ENCODE measurements at places on chromosomes 12 and 14.

DNA sequence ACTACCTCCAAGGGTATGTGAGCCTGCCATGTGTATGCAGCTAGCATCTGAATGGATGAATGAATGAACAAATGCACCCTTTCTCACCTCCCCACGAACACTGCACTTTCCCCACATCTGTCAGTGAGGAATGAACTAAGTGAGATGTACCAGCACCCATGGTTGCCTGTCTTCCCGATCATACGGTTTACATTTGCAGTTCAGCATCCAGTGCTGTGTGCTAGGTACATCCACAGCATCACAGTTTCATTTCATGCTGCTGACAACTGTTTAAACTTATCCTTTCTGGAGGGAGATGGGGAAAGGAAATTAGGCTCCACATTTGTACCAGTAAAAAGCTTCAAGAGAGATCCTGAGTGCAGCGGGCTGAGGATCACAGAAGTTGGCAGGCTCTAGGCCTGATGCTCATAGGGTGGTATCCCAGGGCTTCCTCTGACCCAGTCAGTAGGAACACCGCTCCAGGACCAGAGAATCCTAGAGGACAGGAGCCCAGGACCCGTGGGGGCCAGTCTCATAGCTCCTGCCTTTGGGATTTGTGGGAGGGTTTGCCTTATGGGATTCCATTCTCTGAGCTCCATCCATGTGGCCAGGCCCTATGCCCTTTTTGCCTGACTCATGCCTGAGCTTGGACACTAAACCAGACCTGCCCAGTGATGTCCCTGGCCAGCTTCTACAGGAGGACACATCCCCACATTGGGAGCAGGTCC is 294.5 kb downstream of the CACNA1C start:
- no peak for DNase-seq

- no peak for DNase-seq
Measured at GRCh38 chr12:5967645-5968415, 22.8 kb upstream of the ANO2 start.

GRCh38 chr12:57459055-57459749 is 383 bp upstream of the GLI1 start:
- DNase-seq: peak; percentile 97

DNA sequence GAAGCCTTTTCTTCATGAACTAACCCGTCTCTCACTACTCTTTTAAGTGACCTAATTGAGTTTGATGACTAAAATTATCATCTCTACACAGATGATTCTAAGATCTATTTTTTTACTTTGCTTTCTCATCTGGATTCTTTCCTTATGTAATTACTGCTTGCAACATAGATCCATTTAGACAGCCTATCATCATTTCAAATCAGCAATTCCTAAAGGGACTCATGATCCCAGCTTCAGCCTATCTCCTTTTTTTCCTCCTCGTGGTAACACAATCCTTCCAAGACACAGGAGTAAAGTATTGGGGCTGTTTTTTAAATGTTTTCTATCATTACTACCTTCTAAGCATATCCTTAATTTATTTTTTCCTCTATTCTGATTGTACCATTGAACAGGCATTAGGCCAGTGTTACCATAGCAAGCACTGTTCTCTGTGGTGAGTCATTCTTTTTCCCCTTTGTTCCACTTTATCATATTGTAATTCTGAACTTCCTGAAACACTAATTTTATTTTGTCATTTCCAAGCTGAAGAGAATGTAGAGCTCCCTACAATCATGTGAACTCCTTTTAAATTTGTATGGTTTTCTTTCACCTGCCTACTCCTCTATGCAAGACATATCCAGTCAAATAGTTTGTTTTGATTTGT is 190.4 kb upstream of the FAR2 start:
- DNase-seq: no peak

DNA sequence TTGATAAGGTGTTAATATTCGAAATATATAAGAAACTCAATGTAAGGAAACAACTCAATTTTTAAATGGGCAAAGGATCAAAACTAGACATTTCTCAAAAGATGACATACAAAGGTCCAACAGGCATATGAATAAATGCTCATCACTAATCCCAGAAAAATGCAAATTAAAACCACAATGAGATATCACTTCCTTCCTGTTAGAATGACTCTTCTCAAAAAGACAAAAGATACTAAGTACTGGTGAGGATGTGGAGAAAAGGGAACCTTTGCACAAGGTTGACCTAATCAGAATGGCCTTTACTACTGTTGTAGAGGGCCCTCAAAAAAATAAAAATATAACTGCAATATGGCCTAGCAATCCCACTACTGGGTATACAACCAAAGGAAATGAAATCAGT is 383.4 kb downstream of the KCNH5 start:
- DNase-seq: no peak

DNA sequence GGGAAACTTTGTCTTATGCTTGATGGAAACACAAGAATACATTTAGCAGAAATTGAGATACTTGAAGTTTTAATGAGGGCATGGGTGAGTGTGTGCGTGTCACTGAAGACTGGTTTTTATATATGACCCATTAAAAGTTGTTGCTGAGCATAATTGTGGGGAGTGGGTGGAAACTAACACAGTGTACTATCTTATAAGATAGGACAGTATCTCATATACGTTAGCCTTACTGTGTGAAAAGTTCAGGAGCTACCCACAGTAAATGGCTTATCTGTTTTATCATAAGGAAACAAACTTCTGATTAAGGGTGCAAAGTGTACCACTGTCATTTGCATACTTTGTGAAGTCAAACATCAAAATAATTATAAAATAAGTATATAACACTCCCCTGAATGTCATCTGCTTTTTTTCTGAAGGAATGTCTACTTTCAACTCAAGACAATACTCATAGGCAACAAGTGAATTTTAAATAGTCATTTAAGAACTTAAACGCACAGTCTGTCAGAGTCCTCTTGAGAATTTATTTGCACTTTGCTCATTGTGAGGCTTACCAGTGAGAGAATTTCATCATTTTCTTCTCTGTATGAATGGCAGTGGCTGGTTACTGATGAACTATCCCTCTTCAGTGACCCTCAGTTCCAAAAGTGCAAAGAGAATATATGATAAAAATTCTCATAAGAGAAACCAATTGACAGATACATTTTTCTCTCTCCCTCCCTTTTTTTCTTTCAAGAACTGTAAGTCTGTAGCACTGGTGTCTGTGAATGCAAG is 4.2 kb downstream of the PDE3A start:
- no peak for DNase-seq

- DNase-seq: no peak
Measured at GRCh38 chr12:25906651-25907340, 51.7 kb upstream of the RASSF8 start.

GRCh38 chr12:68899251-68899771 is 33.7 kb downstream of the CPM start:
- peak; percentile 64 for DNase-seq

DNA sequence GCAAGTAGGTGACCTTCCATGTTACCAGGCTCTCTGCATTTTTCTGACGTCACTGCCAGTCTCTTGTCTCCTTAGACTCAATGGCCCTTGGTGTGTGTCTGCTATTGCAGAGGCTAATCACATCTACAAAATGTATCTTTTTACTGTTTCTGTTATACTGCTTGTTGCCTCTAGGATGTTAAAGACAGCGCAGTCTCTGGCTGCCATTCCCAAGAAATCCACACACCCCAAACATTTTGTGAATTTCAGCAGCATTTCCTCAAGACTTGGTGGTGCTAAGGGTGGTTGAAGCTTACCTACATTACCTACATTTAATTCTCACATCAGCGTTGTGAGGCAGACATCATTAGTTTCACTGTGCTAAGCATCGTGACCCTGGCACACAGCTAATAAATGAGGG is 87.2 kb downstream of the C12orf75 start:
- DNase-seq: peak; percentile 7

DNA sequence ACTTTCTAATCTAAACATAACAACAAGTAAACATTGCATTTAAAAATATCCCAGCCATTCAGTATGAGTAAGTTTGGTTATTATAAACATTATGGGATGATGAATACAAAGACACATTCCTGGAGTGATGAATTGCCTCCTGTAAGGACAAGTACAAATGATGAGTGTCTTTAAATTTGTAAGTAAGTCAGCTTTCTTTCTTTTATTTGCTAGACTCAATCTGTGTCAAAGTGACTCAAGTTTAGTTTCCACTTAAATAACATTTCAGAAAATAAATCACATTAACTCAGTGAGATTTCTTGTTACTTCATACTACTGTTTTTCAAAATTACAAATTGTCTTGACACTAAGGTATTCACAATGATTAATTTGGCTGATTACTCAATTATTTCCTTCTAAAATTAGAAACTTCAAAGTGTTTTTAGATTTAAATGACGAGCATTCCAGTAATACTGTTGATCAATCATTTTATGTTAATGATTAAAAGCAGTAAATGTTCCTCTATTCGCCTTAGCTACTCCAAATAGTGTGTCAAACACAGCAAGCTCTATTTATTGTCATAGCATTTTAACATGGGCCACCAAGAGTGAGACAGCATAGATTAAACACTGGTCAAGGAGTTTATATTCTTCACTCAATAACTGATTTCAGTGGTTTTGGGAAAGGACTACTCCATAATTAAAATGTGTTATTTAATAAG is 658.0 kb upstream of the MDGA2 start:
- DNase-seq: no peak

DNA sequence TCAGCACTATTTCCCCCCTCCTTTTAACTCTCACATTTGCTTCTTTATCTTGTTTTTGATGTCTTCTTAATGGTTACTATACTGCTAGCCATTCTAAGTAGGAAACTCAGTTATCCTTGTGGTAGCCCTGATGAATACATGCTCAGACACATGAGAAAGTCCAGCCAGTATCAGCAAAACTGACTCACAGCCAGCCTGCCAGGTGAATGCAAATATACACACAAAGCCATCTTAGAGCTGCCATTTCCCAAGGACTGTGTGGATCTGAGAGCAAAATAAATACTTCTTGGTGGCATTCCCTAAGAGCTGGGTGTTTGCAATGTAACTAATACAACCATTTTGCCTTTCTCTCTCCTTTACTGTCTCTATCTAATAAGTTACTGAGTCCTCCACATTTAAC is 455.2 kb downstream of the CCER1 start:
- DNase-seq: no peak

DNA sequence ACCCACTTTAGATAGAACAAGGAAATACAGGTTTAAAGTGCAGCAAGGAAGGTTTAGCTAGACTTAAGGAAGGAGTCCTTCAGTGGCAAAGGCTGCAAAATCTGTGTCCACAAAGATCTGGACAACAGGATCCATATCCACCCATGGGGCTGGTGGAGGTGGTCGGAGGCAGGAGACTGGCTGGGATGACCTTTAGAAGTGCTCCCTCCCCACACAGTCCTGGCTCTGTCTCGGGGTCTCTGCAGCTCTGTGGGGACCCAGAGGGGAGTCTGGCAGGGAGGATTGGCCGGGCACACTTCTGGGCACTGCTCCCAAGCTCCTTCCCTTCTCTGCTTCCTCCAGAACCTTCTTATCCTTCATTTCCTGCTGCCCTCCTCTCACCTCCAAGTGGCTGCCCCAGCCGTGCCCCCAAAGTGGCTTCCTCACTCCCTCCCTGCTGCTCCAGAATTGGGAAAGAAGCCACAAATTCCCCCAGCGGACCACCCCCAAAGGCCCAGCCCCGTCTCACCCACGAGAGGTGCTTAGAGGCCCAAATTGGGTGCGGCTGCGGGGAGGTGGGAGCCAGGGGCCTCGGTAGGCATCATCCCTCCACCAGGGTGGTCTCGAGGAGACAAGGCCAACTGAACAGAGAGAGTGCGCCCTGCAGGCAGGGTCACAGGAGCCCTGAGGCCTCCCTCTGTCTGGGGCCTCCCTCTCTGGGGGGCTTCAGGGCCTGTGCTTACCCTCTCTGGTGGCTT is 21.9 kb upstream of the PGF start:
- DNase-seq: no peak

- no peak for DNase-seq
Measured at GRCh38 chr14:91722386-91722785, 9.5 kb downstream of the CATSPERB start.

DNA sequence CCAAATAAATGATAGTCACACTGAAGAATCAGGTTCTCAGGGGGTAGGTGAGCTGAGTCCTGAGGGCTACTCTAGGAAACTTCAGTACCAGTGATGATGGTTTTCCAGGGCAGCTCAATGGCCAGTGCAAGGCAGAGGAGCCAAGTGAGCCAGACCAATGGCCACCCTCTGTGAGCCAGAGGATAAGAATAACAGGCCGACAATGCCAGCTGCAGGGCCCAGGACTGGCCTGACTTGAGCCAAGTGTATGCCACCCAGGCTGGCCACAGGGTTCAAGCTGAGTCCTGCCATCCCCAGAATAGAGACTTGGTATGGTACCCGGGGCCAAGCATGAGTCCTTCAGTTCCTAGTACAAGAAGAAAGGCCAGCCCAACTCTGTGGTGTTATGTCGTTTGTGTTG is 355.5 kb downstream of the DPF3 start:
- DNase-seq: peak; percentile 56

DNA sequence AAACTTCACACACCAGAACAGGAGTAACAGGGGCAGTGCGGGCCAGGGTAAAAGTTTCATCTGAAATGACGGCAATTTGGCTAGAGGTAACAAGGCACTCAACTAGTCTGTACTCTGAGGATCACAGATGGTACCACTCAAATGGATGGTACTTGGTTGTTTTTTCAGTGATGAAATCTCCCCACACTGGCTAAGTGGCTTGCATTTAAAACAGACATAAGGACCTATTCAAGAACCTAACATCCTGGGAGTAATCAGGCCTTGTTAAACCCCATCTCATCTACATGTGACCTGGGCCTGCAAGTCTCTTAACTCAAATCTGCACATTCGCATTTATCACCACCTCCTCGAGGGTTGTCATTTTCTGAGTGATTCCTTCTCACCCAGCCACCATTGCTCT is 90.8 kb downstream of the PRKAB1 start:
- DNase-seq: no peak

DNA sequence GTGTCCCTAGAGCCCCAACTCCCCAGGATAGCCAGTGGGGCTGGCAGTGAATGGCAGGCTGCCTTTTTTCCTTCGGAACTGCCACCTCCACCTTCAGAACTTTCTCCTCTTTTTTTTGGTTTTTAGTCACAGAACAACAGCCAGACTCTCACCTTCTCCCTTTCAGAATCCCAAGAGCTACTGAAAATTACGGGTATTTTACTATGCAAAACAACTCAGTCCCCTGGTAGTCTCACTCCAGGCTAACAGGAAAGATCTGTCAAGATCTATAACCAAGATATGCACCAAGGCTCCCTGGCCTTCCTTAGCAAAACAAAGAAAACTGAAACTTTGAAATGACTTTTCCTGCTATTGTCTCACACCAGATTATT is 12.5 kb downstream of the PLEKHG6 start:
- DNase-seq: no peak

GRCh38 chr12:68422159-68422558 is 90.0 kb upstream of the MDM1 start:
- no peak for DNase-seq

DNA sequence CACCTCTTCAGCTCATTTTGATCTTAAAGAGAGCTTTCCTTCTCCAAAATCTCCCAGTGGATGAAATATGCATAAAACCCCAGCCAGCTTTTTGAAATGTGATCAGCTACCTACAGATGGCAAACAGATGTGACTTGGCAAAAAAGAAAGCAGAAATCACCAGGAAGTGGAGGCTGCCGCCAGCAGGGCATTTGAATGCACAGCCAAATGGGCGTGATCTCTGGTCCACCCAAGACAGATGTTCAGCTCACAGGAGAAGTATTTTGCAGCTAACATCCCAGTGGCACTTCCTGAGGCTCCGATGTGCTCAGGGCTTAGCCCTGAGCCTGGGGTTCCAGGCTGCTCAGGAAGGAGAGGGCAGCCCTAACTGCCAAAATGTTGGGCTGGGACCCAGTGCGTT is 78.3 kb downstream of the LGMN start:
- peak; percentile 19 for DNase-seq

All from myocyte (in vitro differentiated cells).